T-helper 17 cell (primary cell): ENCODE measurements at places on chromosomes 7 and 10. TPM values are rescaled to one million over a fixed set of nuclear protein-coding genes. Genes with fewer than 3 reads are reported as not detected.

GRCh38 chr7:70599446-70600190 is 532.3 kb upstream of the GALNT17 start:
- no peak for DNase-seq

GRCh38 chr7:146172112-146172511 is 55.5 kb downstream of the CNTNAP2 start:
- no peak for DNase-seq

DNA sequence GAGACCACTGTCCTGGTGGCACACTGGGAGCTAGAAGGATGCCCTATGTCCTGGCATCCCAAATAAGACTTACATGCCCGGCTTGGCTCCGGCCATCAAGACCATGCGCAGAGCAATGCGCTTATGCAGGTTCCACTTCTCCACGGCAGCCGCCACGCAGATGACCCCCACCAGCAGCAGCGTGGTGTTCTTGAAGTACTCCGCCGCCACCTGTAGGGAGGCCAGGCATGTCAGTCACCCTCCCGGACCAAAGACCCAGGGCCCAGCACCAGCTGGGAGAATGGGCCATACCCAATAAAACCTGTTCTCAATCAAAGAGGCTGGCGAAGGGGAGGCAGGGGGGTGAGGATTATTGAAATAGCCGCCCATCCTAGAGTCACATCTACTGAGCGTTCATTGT is 19.9 kb downstream of the SLC13A4 start:
- no peak for DNase-seq

DNA sequence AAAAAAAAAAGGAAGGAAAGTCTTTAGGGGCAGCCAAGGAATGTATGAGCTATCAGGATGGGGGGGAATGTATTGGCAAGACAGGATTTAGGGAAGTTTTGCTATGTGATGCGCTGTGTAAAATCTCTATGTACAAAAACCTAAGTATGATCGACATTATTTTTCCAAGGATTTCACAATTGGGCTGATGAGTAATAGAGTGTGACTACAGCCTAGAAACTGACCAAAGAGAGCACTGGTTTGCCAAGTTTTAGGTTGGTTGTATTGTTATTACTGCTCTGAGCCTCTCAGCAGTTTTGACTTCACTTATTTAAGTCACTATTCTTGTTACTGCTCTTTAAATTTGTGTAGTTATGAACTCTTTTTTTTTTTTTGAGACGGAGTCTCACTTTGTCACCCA is 107.3 kb downstream of the NRCAM start:
- no peak for DNase-seq

GRCh38 chr7:90216771-90217170 is 5.2 kb downstream of the STEAP2 start:
- DNase-seq = no peak

GRCh38 chr7:84248267-84248666 is 53.7 kb upstream of the SEMA3A start:
- no peak for DNase-seq

DNA sequence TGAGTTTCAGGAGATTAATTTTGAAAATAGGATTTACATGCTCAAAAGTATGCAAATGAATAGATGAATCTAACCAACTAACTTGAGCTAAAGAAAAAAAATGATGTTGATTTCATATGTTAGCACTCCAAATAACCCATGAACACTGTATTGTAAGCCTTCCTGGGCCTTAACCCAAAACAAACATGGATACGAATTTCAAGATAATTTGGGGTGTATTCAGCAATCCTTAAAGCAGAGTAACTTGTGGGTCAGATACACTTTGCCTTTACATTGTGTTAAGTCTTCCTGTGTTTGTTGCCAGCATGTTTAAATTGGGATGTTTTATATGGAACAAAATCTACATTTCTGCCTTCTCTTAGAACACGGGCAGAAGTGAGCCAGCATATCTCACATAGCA is 124.2 kb upstream of the WDR11 start:
- no peak for DNase-seq

- no peak for DNase-seq
Measured at GRCh38 chr7:92231-92674, 100.1 kb upstream of the FAM20C start.

- DNase-seq = no peak
Measured at GRCh38 chr10:89241486-89242344, 9.9 kb downstream of the LIPA start.

- DNase-seq = no peak
Measured at GRCh38 chr10:62183442-62183841, 85.2 kb downstream of the RTKN2 start.

DNA sequence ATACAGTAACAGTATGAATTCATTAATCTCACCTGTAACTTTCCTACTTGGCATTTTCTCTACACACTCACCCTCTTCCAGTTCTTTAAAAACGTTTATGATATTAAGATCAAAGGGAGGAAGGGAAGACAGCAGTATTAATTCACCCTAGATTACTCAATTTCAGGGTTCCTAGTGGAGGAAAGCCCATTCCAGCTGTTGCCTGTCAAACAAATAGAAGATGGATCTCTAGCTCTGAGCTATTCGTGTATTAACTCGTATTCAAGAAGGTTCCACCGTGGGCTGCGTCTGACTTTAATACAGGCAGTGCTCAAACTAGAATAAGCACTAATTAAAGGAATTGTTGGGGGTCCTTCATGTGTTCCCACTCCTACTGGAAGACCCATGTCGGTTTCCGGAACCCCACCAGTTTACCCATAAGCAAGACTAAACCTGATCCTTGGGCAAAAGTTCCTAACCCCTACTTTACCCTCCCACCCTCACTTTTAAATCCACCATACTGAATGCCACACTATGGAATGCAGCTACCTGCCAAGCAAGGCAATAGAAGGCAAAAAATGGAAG is 2.1 kb downstream of the NANOS1 start:
- no peak for DNase-seq

DNA sequence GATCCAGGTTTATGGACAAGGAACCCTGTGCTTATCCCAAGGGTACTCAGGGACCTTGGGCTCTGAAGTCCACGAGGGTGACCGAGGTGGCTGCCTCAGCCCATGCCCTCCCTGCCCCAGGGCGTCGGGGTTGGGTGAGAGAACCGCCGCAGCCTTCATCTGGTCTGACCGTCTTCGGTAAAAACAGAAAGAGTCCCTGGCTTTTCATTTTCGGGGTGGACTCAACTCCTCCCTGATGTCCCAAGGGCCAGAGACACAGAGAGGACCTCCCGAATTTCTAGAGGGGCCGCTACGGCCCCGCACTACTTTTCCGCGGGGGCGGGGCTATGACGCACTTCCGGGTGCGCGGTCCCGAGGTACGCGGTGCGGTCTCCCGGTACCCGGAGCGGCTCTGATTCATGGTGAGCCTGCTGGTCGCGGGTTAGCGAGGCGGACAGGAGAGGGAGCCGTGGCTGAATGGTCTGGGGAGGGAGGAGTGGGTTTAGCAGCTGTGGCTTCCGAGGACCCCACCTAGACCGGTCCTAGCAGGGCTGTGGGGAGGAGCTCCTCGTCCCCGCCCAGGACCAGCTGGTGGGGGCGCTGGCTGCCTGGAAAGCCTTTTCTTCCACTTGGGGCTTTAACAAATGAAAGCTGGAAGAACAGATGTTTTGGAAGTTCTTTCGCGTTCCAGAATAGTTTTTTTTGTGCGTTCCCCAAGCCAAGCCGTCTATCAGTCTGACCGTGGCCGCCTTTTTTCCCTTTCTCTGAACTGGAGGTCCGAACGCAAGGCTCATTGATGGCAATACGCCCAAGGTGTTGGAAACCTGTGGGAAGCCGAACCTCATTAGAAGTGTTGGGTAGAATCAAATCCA is at the start of gene ZSCAN21:
Gene ZSCAN21, plus strand, starts transcription at position 334 of the 851 bp plus-strand sequence. CDS start 7,233 bp downstream, outside the sequence.
- peak; percentile 70 for DNase-seq

DNA sequence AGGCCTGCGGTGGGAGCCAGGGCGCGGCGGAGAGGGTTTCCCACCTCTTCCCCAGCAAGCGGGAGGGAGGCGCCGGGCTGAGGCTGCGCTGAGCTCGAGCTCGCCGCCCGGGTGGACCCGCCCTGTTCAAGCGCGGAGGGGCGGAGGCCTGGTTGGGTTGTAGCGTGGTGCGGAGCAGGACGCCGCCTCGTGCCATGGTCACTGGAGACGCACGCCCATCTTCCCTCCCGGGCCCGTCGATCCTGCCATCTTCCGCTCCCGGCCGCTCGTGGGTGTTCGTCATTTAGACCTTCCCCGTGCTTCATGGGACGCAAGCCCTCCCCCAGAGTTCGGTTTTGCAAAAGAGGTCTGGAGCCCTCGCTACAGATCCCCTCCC is 9.3 kb upstream of the EN2 start:
- no peak for DNase-seq

DNA sequence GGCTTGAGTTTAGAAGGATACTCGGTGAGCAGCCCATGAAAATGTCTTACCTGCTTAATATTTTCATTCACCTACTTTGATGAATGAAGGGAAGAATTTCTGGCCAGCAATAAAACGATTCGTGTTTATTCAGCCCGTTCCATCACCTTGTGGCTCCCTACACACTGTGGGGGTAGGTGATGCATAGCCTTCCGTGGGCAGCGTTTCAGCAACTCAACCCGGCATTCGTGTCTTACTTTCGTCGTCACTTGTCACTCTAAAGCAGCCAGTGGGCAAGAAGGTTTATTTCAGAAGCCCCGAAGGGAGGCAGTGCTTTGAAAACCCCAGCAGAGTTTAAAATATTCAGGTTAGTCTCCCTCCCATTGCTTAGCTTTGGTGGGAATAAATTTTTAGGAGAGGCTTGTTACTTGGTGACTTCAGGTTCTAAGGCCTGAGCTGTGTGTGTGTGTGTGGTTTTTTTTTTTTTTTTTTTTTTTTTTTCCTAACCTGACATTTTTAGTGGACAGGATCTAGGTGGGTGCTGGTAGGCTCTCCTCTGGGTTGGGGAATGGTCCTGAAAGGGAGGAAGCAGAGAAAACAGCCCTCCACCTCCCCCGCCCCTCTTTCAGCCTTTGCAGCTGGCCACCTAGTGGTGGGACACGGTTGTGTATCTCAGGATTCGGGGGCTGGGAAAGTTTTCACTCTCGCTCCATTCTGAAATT is 1.8 kb downstream of the GRK5 start:
- DNase-seq = peak; percentile 38

DNA sequence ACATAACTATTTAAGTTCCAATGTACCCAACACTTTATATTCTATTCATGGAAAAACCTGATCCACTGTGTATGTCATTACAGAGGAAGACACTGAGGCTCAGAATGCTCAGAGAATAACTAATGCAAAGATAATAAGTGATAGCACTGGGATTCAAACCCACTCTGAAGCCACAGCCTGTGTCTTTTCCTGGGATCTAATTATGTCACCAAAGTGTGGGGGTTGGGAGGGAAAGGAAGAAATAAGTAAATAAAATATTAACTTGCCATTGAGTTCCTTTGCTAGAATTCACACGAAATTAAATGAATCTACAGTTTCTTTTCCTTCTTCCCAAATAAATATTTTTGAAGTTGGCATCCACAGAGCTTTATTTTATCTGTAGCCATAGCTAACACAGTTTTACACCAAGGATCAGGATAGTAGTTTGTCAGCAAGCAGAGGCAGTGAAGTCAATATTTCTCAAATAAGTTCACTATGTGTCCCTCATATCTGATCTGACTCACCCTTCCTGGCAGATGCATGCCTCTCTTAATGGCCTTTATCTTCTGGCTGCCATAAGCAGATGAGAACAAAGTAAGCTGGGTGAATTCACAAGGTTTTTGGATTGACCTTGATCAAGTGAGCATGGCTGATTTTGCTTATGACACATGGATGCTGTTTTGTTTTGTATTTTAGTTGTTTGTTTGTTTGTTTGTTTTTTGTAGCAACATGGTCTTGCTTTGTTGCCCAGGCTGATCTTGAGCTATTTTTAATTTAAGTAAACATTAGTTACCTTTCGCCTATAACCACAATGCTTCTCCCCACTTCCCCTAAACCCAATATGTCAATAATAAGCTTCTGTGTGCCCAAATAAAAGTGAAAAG is 6.3 kb downstream of the RAPGEF5 start:
- no peak for DNase-seq

DNA sequence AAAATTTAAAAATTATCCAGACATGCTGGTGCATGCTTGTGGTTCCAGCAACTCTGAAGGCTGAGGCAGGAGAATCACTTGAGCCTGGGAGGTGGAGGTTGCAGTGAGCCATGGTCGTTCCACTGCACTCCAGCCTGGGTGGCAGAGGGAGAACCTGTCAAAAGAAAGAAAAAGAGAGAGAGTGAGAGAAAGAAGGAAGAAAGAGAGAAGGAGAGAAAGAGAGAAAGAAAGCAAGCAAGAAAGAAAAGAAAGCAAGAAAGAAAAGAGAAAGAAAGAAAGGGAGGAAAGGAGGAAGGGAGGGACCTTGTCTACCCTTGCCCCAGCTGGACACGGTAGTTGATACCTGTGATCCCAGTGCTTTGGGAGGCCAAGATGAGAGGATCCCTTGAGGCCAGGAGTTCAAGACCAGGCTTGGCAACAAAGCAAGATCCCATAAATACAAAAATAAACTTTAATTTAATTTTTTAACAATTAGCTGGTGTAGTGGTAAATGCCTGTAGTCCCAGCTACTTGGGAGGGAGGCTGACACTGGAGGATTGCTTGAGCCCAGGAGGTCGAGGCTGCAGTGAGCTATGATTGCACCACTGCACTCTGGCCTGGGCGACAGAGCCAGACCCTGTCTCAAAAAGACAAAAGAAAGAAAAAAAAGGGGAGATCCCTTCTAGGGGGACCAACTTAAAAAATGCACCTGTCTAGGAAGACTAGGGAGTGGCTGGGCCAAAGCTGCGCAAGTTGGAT is 9.2 kb downstream of the NYAP1 start:
- no peak for DNase-seq

- no peak for DNase-seq
Measured at GRCh38 chr10:129322933-129323820, 143.9 kb upstream of the MGMT start.

- DNase-seq = no peak
Measured at GRCh38 chr7:122719010-122719578, 16.4 kb upstream of the RNF148 start.

DNA sequence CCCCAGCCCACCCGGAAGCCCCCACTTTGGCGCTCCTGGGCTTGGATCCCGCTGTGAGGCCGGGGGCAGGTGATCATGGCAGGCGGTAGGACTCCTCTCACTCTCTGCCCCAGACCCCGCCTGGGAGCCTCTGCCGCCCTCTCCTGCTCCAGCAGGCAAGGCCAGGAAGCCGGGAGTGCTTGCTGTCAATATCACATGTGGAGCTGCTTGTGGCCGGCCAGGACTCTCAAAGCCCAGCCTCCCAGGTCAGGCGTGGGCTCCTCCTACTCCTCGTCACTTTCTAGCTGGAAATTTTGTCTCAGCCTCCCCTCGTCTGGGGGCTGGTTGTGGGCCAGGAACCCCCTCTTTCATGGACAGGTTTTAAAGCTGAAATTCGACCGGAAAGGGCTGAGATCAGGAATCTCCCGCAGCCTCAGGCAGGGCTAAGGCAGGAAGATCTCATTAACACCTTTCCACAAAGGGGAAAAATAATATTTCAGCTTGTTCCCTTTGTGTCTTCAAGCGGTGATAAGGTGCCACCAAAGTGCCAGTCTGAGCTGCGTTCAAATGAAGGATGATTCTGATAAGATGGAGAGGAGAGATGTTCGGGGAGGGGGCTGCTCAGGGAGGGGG is 273.6 kb upstream of the PODXL start:
- DNase-seq = no peak

- DNase-seq = peak; percentile 46
Measured at GRCh38 chr7:157299613-157300368, 37.0 kb upstream of the DNAJB6 start.

- no peak for DNase-seq
Measured at GRCh38 chr10:77641344-77641743, 3.7 kb upstream of the KCNMA1 start.

The CYP2C9 gene
- not detected for total RNA-seq

The CALML5 gene
- total RNA-seq = not detected

The SPDYE2B gene
- not detected for total RNA-seq

The INHBA gene
- not detected for total RNA-seq

The TRPV5 gene
- not detected for total RNA-seq

The MLXIPL gene
- total RNA-seq = not detected

The VSTM4 gene
- not detected for total RNA-seq

The PDZD7 gene
- total RNA-seq = 1.1 TPM

The SCD gene
- 1.5 TPM for total RNA-seq

The CC2D2B gene
- total RNA-seq = 0.55 TPM

The NCAPG2 gene
- total RNA-seq = 8.8 TPM
